ENCODE measurements at places on chromosomes 12 and 14. TPM values are rescaled to one million over a fixed set of nuclear protein-coding genes. Genes with fewer than 3 reads are reported as not detected.

ZBTB39 gene
- 27.9 TPM for total RNA-seq

APOLD1 gene
- total RNA-seq = 6.0 TPM

HPD gene
- total RNA-seq = 0.21 TPM

- peaks cover 13% of the 10 kb centered on the region for H3K4me1 ChIP-seq
- H3K36me3 ChIP-seq = no peaks in the 10 kb centered on the region
- no peaks in the 10 kb centered on the region for H3K27me3 ChIP-seq
Observed at GRCh38 chr12:66726556-66726955, 47.7 kb upstream of the GRIP1 start.

GRCh38 chr12:106301611-106302321 lies 767 bp upstream of the TCP11L2 start:
- peaks cover 10% of the 10 kb centered on the region for H3K4me1 ChIP-seq
- H3K36me3 ChIP-seq = no peaks in the 10 kb centered on the region
- no peak for DNase-seq
- peaks cover 32% of the 10 kb centered on the region for H3K27me3 ChIP-seq
- no peak overlapping the region for H3K27ac ChIP-seq

DNA sequence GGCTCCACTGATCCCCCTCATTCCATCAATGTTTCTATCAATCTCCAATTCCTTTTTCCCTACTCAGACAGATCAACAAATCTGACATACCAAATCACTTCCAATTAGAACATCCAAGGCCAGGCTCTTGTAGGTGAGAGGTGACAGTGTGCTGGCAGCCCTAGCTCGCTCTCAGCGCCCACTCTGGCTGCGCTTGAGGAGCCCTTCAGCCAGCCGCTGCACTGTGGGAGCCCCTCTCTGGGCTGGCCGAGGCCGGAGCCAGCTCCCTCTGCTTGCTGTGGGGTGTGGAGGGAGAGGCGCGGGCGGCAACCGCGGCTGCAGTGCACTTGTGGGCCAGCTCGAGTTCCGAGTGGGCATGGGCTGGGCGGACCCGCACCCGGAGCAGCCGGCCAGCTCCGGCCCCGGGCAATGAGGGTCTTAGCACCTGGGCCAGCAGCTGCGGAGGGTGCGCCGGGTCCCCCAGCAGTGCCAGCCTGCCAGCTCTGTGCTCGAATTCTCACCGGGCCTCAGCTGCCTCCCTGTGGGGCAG lies 6.0 kb upstream of the ITPR2 start:
- no peak for DNase-seq
- H3K4me1 ChIP-seq = peaks cover 3% of the 10 kb centered on the region
- H3K27me3 ChIP-seq = peaks cover 6% of the 10 kb centered on the region
- no peak overlapping the region for H3K4me3 ChIP-seq
- peaks cover 2% of the 10 kb centered on the region for H3K36me3 ChIP-seq

All from neural crest cell (in vitro differentiated cells).